ENCODE measurements at places on chromosomes 2 and 18. TPM values are rescaled to one million over a fixed set of nuclear protein-coding genes. Genes with fewer than 3 reads are reported as not detected.

Gene ALLC
- not detected for total RNA-seq

Gene SCYGR6
- total RNA-seq, result not detected

Gene POTEF
- not detected for total RNA-seq

Gene SIGLEC15
- 2.1 TPM for total RNA-seq

Gene CD8B2
- not detected for total RNA-seq
